Activated naive CD8-positive, alpha-beta T cell treated with anti-CD3 and anti-CD28 coated beads, Interleukin-2, amount 50 U/mL, for 16 hours (primary cell): ENCODE measurements at places on chromosomes 11 and 22.

GRCh38 chr11:11660363-11660740 lies 38.5 kb upstream of the GALNT18 start:
- DNase-seq: no peak

- no peak for DNase-seq
Observed at GRCh38 chr11:2930704-2931419, 1.6 kb upstream of the PHLDA2 start.

DNA sequence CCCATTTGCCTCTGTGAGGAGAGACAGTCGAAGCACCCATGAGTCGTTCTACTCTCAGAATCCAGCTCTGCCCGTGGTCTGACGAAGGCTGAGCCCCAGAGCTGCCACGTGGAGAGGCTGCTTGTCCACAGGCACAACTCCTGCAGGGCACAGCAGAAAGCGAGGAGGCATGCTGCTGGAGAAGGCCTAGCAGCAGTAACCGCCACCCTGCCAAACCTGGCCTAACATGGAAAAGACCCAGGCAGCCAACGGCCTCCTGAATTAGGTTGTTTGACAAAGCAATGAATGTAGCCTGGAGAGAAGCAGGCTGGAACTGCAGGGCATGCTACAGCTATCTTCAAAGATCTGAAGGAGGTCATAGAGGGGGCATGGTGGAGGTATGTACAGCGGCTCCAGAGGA lies 89.7 kb downstream of the SNX19 start:
- no peak for DNase-seq

- DNase-seq: no peak
Observed at GRCh38 chr11:70433038-70433437, 34.7 kb downstream of the CTTN start.

- DNase-seq: no peak
Observed at GRCh38 chr11:65530157-65530496, 5.2 kb downstream of the SCYL1 start.

- DNase-seq: no peak
Observed at GRCh38 chr11:76234416-76235232, 28.3 kb upstream of the WNT11 start.

- DNase-seq: no peak
Observed at GRCh38 chr22:19793661-19794310, 33.2 kb downstream of the TBX1 start.

DNA sequence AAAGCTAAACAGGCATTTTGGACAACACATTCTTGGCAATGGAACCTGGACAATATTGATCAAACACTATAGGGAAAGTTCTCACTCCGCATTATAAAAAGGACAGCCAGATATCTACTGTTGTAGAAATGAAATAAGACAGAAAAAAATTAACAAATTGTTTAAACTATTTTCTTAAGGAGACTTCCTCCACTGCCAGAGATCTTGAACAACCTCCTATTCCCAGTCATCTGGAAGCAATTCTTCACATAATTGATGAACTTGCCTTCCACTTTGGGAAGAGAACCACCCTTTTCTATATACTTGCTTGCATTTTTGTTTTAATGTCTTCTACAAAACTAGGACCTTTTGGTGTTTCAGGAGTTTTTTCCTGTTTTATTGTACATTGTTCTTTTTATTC lies 216.1 kb downstream of the CASP12 start:
- no peak for DNase-seq

DNA sequence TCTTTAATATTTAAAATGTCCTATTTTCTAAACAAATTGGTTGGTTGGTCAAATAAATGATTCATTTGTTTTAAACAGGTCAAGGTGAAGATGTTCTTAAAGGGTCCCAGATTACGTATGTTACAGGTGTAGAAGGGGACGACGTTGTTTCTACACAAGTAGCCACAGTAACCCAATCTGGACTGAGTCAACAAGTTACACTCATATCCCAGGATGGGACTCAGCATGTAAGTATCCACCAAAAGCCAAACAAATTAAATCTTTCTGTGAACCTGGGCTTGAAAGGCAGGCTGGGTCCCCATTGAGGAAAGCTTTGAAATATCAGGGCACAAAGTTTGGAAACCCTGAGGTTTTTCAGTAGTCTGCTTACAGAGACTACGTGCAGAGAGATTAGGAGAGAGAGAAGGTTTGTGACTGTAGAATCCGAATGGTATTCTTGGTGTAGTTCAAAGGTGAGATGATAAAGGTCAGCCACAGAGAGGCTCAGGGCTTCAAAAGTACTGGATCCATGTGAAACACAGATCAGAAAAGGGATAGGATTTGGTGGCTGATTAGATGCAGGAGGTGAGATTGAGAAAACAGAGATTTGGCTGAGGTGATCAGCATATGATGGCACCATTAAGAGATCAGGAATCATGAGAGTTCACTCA lies 51.7 kb downstream of the ZNF143 start:
- DNase-seq: no peak

DNA sequence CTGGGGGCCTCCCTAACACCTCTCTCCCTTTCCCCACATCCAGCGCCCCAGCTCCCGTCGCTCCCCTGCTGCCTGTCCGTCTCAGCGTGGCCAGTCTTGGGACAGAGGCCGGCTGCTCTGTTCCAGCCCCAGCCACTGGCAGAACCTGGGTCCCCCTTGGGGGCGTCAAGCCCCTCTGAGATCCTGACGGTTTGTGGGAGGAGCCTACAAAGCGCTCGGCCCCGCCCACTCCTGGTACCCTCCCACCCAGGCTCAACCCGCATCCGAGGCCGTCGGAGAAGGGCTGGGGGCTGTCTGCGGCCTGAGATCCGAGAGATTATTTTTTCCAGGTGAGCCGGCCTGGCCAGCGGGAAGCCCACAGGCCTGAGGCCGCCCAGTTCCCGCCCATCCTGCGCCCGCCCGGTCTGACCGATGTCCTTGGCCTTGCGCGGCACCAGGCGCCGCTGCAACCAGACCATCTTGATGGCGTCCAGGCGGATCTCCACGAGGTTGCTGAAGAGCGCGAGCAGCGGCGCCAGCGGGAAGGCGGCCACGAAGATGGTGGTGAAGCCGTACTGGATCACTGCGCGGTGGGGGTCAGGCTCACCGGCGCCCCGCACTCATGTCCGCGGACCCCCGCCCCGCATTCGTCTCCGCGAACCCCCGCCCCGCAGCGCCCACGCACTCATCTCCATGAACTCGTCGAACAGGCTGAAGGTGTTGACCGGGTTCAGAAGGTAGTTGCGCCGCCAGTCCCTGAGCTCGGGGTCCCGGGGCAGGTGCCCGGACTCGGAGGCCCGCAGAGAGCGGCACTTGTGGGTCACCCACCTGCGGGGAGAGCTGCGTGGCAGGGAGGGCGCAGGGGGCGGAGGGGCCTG lies 5.5 kb upstream of the SIGIRR start:
- DNase-seq: no peak

GRCh38 chr11:19342036-19342435 lies 101.3 kb upstream of the E2F8 start:
- no peak for DNase-seq

- DNase-seq: no peak
Observed at GRCh38 chr22:37747080-37747714, 50.3 kb downstream of the TRIOBP start.

GRCh38 chr11:96326959-96327358 lies 16.0 kb downstream of the MAML2 start:
- no peak for DNase-seq

DNA sequence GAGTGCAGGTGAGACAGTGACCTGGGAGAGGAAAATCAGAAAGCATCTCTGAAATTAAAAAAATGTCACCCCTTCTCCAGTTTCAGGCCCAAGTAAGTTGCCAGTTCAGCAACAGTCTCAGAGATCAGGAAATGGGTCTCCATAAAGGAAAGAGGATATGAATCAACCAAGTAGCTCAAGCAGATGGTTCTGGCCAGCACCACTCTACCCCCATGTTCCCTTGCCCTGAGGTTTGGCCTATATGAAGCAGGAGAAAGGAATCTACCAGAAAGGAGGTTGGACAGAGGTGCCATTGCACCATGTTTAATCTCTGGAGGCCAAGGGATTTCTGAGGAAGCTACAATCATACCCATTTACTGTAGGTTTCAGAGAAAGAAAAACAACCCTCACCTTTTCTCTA lies 7.7 kb downstream of the FZD4 start:
- DNase-seq: no peak

DNA sequence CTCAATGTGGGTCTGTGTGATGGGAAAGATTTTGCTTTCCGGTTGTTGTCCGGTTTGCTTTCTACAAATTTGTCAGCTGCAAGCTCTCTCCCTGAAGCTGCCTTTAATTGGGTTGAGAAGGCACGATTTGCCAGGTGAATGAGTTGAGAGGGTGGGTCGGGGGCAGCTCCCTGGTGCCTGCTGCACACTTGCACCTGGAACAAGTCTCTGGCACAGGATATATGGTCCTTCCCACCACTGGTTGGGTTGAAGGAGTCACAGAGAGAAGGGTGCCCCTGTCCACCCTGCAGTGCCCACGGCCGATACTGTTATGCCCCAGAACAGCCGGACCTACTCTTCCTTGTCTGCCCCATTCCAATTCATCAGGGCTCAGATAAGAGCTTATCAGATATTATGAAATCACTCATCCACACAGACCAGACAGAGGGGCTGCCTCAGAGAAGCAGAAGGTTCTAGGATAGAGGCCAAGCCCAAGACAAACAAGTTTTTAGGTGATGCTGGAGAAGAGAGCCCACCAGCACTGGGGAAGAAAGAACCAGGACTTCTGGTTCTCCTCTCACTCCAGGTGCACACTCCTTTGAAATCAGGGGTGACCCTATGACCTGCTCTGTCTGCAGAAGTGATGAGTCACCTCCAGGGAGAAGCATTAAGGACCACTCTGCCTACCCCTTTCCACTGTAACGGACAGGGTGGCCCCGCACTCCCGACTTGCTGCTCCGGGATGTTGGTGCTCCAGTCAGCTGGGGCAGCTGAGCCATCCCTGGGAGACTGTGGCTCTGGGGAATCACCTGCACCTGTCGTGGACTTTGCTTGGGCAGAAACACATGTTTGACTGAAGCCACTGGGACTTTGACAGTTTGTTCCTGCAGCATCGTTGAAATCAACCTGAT lies 45.3 kb downstream of the RTL6 start:
- DNase-seq: no peak

GRCh38 chr22:24494528-24495364 lies at the start of gene UPB1:
Gene UPB1 (plus strand): TSS chr22:24495332. CDS start chr22:24495404, 72 bp downstream.
- no peak for DNase-seq

- no peak for DNase-seq
Observed at GRCh38 chr22:37967637-37968451, 14.3 kb downstream of the POLR2F start.

DNA sequence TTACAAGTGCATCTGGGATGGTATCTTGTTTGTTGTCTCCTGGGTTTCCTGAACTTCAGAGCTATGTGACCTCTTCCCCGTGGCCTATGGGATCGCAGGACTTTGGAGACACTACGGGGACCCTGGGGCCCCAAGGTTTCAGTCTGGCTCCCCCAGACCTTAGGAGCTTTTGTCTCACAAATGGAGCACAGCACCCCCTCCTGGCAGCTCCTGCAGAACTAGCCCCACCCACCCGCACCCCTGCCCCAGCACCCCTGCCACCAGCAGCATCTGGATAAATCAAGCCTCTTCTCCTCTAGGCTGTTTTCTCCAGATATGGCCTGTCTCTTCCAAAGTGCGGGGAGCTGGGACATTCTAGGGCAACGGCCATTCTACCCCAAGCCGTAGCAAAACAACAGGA lies 10.4 kb downstream of the RCOR2 start:
- DNase-seq: no peak

DNA sequence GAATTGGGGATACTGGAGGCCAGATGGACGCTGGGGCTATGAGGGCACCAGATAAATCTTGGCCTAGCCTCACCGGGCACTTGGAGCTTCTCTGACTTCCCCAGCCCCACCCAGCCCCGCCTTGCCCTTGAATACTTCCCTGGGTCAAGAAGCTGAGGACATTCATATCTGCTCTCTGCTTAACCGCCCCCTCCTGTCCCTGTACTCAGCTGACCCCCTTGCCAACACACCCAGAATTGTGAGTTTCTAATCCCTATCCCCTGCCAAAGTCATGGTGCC lies 22.0 kb downstream of the FADS3 start:
- DNase-seq: no peak

DNA sequence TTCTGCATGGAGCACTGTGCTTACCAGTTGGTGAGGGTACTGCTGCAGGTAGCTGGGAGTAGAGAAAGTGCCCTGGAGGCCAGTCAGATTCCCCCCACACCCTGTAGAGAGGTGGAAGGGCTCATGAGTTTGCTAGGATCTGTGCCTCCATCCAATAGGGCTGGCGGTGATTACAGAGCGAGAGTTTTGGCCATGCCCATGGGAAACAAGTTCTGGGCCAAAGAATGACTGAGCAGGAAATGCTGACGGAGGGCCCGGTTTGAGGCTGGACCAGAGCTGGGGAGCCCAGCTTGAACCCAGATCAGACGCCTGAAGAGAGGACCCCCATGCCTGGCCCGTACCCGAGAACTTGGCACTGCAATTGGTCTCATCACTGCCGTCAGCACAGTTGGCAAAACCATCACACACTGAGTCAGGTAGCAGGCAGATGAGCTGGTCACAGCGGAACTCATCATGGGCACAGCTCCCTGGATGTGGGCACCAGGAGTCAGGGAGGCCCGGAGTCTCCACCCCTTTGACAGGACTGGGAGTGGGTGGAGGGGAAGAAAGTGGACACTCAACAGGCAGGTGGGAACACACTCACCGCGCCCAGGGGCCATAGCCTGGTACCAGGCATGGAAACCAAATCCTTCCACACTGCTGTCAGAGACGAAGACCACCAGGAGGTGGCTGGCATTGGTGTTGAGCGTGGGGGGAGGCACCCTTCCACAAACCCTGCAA lies 2.1 kb downstream of the MFRP start:
- no peak for DNase-seq

DNA sequence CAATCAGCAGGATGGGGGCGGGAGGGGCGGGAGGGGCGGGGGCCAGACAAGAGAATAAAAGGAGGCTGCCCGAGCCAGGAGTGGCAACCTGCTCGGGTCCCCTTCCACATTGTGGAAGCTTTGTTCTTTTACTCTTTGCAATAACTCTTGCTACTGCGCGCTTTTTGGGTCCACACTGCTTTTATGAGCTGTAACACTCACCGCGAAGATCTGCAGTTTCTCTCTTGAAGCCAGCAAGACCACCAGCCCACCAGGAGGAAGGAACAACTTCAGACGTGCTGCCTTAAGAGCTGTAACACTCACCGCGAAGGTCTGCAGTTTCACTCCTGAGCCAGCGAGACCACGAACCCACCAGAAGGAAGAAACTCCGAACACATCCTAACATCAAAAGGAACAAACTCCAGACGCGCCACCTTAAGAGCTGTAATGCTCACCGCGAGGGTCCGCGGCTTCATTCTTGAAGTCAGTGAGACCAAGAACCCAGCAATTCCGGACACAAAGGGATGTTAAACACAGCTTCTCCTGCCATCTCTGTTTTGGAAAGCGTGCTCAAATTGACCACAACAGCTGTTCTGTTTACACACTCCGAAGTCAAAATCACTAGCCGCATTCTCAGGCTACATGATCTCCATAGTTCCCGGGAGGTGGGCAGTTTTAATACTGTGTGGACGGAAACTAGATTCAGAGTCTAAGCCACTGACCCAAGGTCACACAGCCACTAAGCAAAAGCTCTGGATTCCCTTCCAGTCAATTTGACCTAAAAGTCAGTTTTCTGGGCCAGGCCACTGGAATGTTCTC lies 11.9 kb downstream of the PLAAT2 start:
- DNase-seq: no peak

- DNase-seq: no peak
Observed at GRCh38 chr22:24146194-24146616, 35.1 kb upstream of the SUSD2 start.

- no peak for DNase-seq
Observed at GRCh38 chr11:86116386-86116726, 47.5 kb upstream of the PICALM start.

- no peak for DNase-seq
Observed at GRCh38 chr11:76654980-76655379, 15.6 kb downstream of the LRRC32 start.

- no peak for DNase-seq
Observed at GRCh38 chr22:23552573-23552972, 27.5 kb downstream of the IGLL1 start.
